Smooth muscle cell of the pulmonary artery (primary cell): ENCODE measurements at places on chromosomes 12 and 14. TPM values are rescaled to one million over a fixed set of nuclear protein-coding genes. Genes with fewer than 3 reads are reported as not detected.

The BATF gene
- total RNA-seq, result 0.26 TPM in 1 of 2 replicates, not detected in the other

The APOF gene
- total RNA-seq, result not detected in 2 replicates

The CLEC2B gene
- 2.3 and 4.8 TPM in 2 replicates for total RNA-seq

The DDHD1 gene
- 15.6 and 19.1 TPM in 2 replicates for total RNA-seq

The PLEKHG7 gene
- total RNA-seq, result not detected in 2 replicates

The SERPINA10 gene
- not detected in 2 replicates for total RNA-seq

The SSTR1 gene
- total RNA-seq, result 6.2 and 14.5 TPM in 2 replicates

The FSCB gene
- not detected in 2 replicates for total RNA-seq

The CD4 gene
- total RNA-seq, result 0.26 and 13.2 TPM in 2 replicates
